ENCODE measurements at places on chromosomes 1 and 21.

DNA sequence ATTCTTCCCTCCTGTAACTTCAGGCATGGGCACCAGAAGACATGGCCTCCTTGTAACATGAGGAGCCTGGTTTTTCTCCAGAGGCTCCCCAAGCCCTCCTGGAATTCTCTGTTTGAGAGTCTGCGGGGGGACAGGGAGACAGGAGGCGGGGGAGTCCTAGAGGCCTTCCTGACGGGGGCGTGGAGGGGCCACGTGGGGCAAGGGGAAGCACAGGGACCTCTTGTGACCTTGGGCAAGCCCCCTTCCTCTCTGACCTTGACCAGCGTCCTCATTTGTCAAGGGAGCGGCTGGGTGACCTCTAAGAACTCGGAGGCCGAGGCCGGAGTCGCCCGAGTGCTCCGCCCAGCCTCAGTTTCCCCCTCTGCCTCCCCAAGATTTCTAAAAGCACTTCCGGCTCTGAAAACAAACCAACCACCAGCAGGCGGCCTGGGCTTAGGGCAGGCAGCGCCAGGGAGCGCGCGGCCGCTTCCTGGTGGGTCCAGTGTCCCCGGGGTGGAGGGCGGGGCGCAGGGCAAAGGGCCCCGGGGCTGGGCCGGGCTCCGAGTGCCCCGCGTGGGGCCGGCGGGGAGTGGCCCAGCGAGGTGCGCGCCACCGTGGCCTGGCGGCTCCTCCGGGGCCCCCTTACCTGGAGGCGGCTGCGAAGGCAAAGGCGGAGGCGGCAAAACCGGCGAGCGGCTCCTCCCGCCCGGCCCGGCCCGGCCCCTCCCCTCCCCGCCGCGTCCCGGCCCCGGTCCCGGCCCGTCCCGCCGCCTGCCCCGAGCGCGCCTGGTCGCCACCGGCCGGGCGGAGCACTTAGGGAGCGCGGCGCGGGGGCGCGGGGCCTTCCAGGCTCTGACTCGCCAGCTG, at the start of gene TMCO4:
TSS of gene TMCO4 (minus strand) at position 687 of the 846 bp plus-strand sequence. CDS start 19,158 bp downstream, outside the sequence.
- DNase-seq, result no peak

- no peak for DNase-seq
Measured at GRCh38 chr21:32122082-32122481, 156.8 kb downstream of the MIS18A start.

DNA sequence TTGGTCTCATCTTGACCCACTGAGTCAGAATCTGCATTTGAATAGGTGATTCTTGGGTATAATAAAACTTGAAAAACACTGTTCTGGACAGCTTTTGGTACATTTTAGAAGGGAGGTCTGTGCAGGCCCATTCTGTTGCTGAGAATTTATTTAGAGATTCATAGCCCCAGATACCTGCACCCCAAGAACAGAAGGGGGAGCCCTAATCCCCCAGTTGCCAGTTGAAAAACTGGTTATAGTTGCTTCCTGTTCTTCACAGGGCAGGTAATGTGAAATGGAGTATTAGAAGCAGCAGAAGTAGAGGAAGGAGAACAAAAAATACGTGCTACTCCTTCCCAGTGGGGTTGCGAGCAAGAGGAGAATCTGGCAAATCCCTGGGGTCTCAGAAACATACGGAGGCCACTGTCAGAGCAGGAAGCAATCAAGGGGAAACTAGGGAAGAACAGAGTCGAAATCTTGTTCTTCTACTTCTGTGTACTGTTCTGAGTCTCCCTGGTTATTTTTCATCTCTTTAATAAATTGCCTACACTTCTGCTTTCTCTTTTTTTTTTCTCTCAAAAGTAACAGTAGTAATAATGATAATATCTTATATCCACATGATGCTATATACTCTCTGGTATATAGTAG, 4.6 kb upstream of the CLCA2 start:
- no peak for DNase-seq

- DNase-seq, result no peak
Measured at GRCh38 chr1:44170281-44170823, 28.9 kb upstream of the KLF18 start.

DNA sequence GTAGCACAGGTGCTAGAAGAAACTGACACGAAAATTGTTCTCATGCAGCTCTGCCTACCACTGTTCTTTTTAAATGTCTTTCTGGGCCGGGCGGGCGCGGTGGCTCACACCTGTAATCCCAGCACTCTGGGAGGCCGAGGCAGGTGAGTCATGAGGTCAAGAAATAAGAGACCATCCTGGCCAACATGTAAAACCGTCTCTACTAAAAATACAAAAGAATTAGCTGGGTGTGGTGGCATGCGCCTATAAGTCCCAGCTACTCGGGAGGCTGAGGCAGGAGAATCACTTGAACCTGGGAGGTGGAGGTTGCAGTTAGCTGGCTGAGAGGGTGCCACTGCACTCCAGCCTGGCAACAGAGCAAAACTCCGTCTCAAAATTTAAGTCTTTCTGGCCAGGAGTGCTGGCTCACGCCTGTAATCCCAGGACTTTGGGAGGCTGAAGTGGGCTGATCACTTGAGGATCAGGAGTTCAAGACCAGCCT, 947 bp upstream of the RIT1 start:
- DNase-seq, result no peak
